Activated CD4-positive, alpha-beta T cell treated with anti-CD3 and anti-CD28 coated beads, Interleukin-2, amount 50 U/mL, for 4 hours (primary cell): ENCODE measurements at places on chromosomes 1 and 21.

DNA sequence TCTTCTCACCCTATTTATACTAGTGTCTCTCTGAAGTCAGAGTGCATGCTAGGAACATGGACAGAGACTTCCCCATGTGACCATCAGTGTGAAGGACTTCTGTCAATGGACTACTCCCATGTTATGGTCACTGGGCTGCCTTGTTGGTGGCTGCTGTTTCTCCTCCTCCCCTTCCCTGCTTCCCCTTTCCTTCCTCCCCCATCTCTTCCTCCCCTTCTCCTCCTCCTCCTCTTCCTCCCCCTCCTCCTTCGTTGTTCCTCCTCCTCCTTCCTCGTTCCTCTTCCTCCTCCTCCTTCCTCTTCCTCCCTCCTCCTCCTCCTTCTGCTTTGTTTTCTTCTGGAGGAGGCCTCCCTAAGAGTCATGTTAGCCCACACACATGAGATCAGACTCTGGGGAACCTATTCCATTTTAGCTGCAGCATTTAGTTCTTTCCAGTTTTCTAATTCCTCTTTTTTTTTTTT, 35.8 kb downstream of the IER5 start:
- DNase-seq = no peak

DNA sequence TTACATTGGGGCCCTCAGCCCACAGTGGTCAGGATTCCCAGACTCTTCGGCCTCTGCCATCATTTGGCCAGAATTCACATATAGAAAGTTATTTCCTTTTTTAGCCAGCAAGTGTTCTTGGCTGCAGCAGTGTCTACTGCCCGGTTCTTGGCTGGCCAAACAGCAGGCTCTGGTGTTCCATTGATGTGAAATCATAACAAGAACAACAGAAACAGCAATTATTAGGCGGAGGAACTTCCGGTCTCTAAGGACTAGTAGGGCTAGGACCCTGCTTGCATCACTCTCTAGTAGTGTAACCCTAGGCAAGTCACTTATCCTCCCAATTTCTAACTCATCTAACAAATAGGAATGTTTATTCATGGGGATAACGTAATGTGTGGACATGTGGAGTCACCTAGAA, 8.7 kb upstream of the GJA5 start:
- no peak for DNase-seq

- no peak for DNase-seq
Observed at GRCh38 chr1:65149351-65150107, 1.5 kb downstream of the AK4 start.

DNA sequence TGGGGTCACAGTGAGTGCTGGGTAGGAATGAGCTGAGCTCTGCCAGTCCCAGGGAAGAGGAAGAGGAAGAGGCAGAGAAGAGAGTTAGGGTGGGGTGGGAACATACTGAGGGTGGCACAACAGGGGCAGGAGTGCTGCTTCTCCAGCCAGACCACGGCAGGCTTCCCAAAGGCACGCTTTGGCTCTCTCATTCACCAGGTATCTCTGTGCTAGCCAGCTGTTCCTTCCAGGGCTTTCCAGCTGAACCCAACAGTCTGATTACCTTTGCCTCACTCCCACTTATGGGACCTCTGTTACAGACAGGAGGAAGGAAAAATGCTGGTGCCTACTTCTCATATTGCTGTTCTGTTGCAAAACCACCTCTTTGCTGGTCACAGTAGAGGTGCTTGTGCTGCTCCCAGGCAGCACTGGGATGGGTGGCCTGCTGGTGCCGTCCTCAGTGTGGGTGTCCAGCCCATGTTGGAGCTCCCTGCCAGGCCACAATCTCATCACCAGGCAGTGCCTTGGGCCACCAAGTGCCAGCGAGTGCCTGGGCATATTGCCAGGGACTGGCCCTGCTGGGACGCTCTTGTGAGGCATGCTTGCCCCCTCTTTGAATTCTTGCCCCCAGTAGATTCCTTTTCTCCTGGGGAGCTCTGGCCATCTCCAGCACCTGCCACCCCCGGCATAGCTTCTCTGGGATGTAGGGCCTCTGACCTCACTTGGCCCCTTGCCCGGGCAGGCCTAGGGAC, 2.1 kb downstream of the ADORA1 start:
- DNase-seq = no peak

DNA sequence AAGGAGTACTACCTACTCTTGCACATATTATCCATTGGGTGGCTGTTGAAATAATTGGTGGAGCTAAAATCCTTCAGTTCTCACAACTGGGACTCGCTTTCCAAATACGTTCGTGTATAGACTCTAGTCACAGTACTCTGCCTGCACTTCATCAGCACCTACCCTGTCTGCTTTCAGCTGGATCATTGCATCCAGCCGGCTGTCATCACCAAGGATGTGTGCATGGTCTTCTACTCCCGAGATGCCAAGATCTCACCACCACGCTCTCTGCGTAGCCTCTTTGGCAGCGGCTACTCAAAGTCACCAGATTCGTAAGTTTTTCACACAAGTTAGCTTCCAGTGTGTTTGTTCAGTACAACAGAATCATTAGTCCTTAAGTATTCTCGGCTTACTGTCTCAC, 37.3 kb upstream of the PGD start:
- DNase-seq = no peak

DNA sequence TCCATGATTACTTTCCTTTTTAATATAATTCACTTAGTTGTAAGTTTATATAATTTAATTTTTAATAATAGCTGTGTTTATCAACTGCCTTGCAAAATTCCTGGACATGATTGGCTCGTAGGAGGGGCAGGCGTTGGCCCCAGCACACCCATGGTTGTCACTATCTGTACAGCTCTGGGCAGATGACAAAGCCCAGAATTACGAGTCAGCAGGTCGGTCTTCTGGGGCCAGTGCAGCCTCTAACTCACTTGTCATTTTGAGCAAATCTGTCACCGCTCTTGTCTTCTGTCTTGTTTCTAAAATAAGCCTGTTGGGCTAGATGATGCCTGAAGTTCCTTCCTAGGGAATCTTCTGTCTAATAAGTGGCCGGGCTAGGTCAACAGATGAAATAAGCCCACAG, 21.4 kb upstream of the LRRC38 start:
- no peak for DNase-seq

DNA sequence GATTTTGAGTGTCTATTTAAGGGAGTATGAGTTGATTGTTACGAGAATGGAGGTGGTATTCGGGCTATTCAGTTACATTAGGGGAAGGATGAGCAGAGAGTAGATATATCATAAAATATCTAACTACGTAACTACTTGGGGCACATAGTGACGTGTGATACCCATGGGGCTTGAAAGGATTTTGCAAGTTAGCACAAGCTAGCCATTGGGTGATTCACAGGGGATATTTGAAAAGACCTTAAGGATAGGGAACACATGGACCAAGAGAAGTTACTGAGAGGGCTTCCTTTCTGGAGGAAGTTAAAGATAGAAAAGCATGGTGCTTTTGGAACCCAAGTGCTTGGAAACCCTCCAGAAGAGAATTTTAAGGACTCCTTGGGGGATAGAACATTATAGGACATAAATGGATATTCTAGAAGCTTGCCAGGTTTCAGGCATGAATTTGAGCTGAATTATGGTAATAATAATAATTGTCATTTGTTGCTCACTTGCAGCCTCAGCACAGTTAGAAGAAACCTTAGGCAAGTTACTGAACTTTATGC, 5.4 kb downstream of the DISP1 start:
- no peak for DNase-seq

DNA sequence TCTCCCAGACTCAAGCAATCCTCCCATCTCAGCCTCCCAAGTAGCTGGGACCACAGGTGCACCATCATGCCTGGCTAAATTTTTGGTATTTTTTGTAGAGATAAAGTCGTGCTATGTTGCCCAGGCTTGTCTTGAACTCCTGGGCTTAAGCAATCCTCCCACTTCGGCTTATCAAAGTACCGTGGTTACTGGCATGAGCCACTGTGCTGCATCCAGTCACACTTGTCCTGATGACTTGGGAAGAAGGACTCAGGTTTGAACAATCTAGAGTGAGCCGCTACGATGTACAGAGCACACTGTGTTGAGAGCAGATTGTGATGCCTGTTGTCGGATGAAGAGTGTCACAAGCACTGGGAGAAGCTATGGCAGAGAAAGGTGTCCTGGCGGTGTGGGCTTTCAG, 27.2 kb downstream of the RNF187 start:
- no peak for DNase-seq

GRCh38 chr1:1794999-1795398, 16.7 kb upstream of the NADK start:
- DNase-seq = no peak

DNA sequence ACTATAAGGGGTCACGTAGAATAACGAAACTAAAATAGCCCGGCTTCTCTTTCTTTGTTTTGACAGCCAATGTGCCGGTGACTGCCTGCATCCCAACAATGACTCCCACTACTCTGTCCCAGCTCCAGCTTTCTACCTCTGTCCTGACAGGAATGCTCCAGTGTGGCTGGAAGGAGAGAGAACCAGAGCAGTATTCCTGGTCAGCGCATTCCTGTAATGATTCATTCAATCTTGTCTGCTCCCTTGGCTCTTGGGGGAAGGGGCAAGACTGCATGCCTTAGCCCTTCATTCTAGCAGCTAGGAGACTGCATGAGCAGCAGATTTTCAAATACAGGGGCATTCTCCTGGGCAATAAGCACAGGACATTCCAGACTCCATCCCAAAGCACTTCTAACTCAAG, 132.1 kb upstream of the PRMT6 start:
- DNase-seq = no peak

- DNase-seq = no peak
Observed at GRCh38 chr1:234154320-234155251, 218.7 kb upstream of the COA6 start.

DNA sequence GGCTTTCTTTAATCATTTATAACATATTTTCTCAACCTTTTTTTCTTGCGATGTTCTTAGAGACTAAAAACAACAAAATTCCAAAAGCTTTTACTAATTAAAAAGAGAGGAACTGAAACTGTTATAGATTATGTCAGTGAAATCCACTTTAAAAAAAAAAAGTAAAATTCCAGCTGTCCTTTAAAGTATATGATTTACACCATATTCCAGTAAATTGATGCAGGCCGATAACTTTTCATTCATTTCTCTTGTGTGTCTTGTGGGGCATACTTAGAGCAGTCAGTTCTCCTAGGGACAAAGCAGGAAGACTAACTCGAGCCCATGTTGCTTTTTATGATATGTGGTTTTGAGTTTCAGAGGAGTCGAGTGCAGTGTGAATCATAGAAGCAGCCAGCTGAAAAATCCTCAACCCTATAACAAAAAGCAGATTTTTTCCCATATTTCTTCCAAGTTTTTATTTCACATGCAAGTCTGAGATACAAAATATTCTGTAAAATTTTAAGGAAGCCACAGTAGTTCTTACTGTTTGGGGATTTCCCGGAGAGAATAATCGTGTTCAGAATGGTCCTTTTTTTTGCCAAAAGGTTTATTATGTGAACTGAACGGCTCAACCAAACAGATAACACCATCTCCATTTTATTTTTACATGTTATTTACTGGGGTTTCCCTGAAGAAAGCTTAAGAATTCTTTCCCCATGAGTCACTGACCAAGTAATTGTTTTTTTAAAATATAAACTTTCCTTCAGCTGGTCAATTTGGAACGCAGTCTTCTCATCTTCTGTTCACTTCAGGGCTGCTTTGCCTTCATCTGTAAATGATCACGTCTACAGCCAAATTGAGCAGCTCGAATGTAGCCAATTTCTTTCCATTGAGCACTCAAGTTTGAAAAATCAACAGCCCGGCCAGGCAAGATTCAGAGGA, 77.0 kb upstream of the C1orf105 start:
- DNase-seq = no peak

GRCh38 chr1:214953901-214954616, 128.5 kb upstream of the KCNK2 start:
- DNase-seq = no peak

GRCh38 chr1:220321758-220322157, 49.5 kb upstream of the RAB3GAP2 start:
- DNase-seq = no peak

GRCh38 chr1:2875707-2876561, 74.4 kb upstream of the TTC34 start:
- no peak for DNase-seq

DNA sequence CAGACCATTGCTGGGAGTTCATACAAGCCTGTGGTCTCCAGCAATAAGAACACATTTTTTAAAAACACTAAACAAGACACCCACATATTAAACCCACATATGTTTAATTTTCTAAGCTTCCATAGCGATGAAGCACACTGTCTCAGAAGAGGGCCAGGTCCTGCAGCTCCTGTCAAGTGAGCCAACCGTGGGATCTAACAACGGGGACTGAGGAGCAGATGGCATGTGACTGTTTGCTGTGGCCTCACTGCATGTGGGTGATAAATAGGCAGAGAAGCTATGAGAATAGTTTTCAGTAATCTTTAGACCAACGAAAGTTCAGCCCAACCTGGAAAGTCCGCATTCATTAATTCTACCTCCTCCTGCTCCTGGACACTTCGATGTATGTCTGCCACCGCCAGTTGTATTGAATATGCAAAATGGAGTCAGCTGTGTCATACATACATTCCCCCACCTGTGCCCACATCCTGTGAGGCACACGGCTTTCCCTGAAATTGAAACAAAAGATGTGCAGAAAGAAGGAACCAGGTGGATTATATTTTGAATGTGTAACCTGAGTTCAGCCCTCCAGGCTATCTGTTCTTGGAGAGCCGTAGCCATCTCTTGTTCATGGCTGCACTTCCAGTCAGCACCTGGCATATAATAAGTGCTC, 88.2 kb downstream of the MIS18A start:
- DNase-seq = no peak
